Posterior cingulate gyrus (tissue), 11 donors: ENCODE measurements at places on chromosomes 1 and 21.

GRCh38 chr1:65948609-65949229 lies 156.0 kb downstream of the PDE4B start:
- no peak for DNase-seq

- DNase-seq: peak; percentile 50
These were observed 147.8 kb downstream of the SLC45A1 start for GRCh38 chr1:8465692-8466091.

- no peak for DNase-seq
These were observed 149.6 kb downstream of the RHOU start for GRCh38 chr1:228884615-228885566.

DNA sequence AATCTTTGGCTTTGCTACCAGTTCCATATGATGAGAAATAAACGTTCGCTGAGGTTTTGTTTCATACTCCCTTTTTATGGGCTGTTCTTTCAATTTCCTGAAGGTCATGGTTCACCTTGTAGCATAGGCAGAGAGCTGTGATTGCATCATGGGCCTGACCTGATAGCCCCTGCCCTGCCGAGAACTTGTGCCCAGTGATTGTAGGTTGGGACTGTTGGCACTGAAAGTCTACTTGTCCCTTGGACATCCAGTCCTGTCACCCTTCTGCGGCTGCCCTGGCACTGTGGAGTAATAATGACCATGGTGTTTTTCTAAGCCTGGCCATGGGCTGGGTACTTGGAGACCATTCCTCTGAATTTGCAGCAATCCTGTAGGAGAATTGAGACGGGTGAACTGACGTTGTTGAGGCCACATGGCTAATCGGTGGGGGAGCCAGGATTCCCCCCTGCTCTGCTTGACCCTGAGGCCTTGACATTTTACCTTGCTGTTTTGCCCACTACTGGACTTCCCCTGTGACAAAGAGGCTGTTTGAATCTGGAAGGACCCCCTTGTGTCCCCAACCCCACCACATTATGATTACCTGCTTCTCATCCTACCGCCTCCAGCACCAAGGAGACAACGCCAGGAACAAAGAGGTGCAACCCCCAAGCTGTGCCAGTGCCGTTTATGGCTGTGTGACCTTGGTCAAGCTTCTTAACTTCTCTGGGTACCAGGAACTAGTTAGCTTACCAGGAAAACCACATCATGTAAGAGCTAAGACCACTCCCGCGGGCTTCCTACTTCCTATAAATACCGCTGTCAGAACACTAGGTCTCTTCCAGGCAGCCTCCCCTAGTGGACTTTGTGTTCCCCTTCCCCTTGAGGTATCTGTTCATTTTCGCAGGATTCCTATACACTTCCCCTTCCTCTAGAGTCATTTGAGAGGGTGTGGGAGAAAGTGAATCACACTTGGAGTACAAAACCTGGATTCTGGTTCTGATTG lies 23.4 kb downstream of the SESN2 start:
- no peak for DNase-seq
